ENCODE measurements at places on chromosomes 7 and 10.

- peak; percentile 72 for DNase-seq
Observed at GRCh38 chr7:147245274-147245673, 1128.7 kb downstream of the CNTNAP2 start.

GRCh38 chr10:44995914-44996669, 4.6 kb upstream of the ZNF22 start:
- DNase-seq, result no peak

DNA sequence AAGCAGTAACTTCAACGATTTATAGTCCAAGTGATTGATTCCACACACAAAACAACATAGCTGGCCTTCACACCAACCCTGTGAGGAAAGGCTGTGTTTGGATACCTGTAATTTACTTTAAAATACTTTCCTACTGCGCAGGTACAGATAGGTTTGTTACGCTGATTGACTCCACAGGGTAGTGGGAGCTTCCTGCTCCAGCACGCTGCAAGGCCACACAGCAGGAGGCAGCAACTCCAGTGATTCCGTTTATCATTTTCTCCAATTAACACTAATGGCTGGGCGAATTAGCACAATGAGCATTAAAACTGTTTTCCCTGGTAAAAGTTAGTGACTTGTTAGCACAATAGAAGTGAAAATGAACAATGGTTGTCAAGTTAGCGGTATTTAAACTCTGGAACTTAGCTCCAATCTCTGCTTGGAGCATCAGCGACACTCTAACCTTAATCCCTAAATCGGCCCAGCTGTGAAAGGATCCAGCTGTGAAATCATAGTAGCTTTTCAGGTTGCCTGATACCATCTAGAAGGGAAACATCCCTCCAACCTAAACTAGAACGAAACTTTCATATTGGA, 959 bp downstream of the DCLRE1C start:
- peak; percentile 62 for DNase-seq

DNA sequence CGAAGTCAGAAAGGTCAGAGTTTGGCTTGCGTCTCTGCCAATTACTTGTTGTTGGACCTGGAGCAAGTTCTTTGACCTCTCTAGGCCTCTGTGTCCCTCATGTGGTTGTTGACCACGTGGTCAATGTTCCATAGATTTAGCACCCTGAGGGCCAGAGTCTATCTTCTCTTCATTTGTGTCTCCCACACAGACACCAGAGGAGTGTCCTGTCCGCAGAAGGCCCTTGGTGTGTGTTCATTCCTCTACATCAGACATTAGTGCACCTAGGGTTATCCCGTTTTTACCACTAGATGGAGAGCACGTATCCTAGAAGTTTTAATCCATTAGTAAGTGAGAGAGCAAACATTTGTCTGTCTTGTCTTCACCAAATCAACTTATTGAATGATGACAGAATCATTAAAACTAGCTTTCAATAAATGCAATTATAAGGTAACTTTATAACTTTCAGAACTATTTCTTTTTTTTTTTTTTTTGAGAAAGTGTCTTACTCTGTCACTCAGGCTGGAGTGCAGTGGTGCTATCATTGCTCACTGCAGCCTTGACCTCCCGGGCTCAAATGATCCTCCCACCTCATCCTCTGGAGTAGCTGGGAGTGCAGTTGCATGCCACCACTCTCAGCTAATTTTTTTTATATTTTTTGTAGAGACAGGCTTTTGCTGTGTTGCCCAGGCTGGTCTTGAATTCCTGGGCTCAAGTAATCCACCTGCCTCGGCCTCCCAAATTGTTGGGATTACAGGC, 122.5 kb upstream of the ANKRD1 start:
- DNase-seq, result peak; percentile 64

- peak; percentile 5 for DNase-seq
Observed at GRCh38 chr7:51732951-51733350, 416.3 kb upstream of the COBL start.

DNA sequence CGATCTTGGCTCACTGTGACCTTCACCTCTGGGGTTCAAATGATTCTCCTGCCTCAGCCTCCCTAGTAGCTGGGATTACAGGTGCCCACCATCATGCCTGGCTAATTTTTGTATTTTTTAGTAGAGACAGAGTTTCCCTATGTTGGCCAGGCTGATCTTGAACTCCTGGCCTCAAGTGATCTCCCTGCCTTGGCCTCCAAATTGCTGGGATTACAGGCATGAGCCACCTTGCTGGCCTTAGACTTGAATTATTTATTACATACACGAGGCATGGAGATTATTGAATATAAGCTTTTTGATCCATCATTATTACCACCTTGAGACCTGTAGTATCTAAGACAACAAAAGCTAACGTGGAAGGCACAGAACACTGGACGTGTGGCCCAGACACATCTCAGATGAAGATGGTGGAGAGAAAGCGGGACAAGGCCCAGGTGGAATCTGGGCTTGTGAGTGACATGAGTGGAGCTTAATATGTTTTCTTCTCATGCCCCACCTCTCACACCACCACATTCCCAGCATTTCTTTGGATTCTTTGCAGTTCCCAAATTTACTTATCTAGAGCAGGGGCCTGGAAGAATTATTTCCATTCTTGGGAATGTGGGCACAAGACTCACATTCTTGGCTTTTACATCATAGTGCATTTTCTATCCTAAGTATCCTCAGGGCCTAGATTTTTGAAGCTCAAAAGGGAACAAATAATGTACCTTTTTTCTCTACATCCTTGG, 76.6 kb downstream of the SUGCT start:
- DNase-seq, result no peak

DNA sequence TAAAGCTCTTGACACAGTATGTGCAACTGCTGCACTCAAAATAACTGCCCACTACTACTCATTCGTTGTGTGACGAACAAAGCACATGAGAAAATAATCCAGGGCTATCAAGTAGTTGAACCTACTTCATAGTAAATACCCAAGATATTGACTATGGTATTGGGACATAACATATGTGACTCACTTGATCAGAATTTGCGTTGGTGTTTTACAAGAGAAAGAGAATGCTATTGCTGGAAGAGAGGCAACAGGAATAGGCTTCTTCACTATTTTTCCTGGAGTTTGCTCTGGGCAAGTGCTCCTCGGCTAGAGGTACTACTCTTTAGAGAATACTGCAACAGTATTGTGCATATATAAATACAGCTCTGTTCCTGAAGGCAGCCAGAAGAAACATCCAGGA, 2.5 kb downstream of the DGKB start:
- no peak for DNase-seq

DNA sequence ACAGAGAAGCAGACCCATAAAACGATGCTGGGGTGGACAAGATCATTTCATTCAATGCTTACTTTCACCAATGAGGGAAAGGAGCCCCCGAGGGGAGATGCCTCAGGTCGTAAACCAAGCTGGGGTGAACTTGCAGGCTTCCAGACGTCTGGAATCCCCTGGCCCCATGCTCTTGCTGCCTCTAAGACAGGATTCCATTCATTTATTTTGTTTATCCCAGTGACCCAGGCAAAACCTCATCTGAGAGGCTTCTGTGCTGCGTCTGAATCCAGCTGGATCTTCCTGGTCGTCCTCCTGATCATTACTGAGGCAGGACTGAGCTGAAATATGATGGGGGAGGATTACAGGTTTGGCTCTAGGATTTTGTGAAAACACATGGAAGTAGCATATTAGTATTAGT, 182.9 kb downstream of the MYOF start:
- DNase-seq, result no peak

- DNase-seq, result no peak
Observed at GRCh38 chr10:15859509-15859905, 800 bp downstream of the MINDY3 start.

DNA sequence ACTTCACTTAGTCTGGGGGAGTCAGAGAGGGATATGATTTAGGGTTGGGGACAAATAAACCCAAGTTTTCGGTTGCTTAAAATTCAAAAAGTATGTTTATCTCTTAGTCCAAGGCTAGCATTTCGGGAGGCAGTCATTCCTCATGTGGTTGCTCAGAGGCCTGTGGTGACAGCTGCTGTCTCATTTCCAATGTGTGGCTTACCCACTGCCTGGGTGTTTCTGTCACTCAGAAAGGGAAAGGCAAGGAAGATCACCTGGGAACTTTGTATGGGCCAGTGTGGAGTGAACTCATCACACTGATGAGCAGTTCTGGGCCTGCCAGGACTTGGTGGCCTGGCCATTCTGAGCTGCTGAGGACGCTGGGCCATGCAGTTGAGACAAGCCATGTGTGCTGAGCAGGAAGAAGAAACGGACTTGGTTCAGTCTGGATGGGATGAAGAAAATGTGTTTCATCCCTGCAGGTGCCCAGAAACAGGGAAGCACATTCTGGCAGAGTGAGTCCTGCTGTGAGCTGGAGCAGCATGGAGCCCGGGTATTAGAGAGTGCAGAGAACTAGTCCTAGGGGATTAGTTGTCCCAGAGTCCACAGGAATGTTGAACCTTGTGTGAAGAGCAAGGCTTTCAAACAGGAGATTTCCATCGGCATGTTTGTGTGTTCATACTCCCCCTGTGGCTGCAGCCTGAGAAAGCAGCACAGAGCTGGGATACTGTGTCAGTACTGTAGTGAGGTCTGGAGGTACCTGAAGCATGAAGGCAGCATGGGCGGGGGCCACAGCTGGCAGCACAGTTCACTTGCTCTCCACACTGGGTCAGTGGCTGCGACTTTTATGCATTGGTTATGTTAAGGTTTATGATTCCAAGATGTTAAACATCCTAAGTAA, 211.1 kb upstream of the IGFBP3 start:
- DNase-seq, result no peak
